ENCODE measurements at places on chromosomes 3 and 15.

GRCh38 chr3:64216274-64217147 is 8.8 kb downstream of the PRICKLE2 start:
- no peak for DNase-seq

- no peak for DNase-seq
Measured at GRCh38 chr3:117914540-117915100, 1120.0 kb downstream of the IGSF11 start.

GRCh38 chr3:85846940-85847339 is 888.2 kb downstream of the CADM2 start:
- no peak for DNase-seq

DNA sequence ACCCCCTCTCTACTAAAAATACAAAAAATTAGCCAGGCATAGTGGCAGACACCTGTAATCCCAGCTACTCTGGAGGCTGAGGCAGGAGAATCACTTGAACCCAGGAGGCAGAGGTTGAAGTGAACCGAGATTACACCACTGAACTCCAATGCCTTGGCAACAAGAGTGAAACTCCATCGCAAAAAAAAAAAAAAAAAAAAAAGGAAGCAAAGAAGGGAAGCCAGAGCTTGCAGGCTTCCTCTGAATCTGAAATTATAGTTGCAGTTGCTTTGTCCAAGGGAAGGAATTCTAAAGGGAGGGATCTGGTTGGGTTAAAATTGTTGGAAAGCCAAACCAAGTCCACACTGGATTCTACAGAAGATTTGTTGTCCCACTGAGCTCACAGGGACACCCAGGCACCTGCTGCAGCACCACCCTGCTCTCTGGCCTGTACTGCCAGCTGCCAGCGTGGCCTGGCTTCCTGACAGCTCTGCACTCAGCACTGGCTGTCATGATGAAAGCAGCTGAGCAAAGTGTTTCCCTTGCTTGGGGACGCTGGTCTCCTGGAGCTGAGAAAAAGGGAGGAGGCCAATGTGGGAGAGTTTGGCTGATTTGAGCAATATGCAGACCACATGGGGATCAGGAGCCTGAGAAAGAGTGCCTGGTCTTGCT is 88.8 kb upstream of the HES1 start:
- DNase-seq, result peak; percentile 41

DNA sequence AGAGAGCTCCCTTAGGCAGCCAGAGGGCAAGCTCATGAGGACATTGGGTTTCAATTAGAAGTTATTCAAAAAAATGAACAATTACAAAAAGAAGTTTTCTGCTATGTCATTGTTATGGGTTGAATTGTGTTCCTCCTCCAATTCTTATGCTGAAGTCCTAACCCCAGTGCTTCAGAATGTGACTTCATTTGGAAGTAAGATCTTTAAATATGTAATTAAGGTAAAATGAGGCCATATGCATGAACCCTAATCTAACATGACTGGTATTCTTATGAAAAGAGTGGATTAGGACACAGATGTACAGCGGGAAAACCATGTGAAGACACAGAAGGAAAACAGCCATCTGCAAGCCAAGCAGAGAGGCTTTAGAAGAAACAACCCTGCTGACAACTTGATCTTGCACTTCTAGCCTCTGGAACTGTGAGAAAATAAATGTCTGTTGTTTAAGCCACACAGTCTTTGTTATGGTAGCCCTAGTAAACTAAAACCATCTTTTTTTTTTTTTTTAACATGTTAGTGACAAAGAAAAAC is 929.6 kb downstream of the EPHA3 start:
- no peak for DNase-seq

GRCh38 chr3:157390713-157391515 is 45.7 kb upstream of the PTX3 start:
- DNase-seq, result no peak

- no peak for DNase-seq
Measured at GRCh38 chr3:177193688-177194268, 3.5 kb downstream of the TBL1XR1 start.

- DNase-seq, result no peak
Measured at GRCh38 chr3:90015688-90016356, 908.4 kb downstream of the EPHA3 start.

DNA sequence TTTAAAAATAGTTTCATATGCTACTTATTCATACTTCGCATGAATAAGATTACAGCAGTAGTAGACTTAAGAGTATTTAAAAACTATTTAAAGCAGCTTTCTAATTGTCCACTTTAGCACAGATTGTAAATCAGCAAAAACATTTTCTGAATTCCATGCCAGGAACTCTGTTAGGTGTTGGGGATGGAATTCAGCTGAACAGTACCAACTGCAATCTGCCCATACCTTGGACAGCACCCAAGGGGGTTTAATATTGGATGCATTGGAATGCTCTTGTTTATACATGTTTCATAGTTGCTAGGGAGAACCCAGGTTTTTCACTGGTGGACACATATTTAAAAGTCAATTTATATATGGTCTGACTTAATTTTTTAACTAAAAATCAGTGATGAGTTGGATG is 74.8 kb downstream of the PPM1L start:
- DNase-seq, result no peak

Data from naive B cell (primary cell).